Erythroblast (primary cell): ENCODE measurements at places on chromosomes 7 and 10.
A peak's percentile ranks its signal among the peaks of the same experiment; 100 is the strongest.

- DNase-seq, result no peak
Observed at GRCh38 chr10:43130770-43131171, 7.5 kb upstream of the CSGALNACT2 start.

GRCh38 chr7:151862606-151863381 is 14.1 kb downstream of the PRKAG2 start:
- DNase-seq, result no peak

DNA sequence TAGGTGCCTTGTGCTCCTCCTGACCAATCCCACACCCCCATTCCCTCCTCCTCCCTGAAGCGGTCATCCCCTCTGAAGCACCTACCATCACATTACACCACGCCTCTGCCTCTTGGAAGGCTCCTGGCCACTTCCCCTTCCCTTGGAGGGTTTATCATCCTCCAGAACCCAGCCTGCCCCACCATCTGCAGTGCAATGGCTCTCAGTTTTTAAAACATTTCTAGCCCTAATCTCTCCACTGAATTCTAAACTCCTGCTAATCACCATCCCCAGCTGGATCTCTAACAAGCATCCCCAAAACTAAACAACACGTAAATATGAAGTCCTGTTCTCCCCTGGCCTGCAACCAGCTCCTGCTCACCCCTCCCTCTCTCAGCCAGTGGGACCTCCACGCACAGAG is 70.6 kb downstream of the PIP4K2A start:
- DNase-seq, result peak; percentile 55

GRCh38 chr10:71923138-71923692 is 41.0 kb upstream of the CHST3 start:
- no peak for DNase-seq

DNA sequence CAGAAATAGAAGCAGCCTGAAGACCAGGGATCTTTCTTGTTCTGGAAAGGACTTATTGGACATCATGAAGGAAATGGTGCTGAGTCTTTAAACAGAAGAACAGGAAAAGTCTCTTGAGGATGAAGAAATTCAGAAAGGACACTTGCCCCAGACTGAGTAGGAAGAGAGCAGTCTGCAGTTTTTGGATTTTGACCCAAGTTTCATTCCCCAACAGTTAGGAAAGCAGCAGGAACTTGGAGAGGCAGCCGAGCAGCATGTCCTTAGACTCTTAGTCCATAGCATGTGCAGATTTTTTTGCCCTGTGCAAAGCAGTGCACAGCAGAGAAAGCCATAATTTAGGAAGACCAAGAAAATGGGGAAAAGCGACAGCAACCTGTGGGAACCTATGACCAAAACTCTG is 927.2 kb upstream of the AUTS2 start:
- no peak for DNase-seq

GRCh38 chr7:106802589-106802988 is 62.5 kb upstream of the PIK3CG start:
- DNase-seq, result no peak

GRCh38 chr7:80593869-80594586 is 44.4 kb upstream of the CD36 start:
- no peak for DNase-seq
